ENCODE measurements at places on chromosomes 12 and 14.

DNA sequence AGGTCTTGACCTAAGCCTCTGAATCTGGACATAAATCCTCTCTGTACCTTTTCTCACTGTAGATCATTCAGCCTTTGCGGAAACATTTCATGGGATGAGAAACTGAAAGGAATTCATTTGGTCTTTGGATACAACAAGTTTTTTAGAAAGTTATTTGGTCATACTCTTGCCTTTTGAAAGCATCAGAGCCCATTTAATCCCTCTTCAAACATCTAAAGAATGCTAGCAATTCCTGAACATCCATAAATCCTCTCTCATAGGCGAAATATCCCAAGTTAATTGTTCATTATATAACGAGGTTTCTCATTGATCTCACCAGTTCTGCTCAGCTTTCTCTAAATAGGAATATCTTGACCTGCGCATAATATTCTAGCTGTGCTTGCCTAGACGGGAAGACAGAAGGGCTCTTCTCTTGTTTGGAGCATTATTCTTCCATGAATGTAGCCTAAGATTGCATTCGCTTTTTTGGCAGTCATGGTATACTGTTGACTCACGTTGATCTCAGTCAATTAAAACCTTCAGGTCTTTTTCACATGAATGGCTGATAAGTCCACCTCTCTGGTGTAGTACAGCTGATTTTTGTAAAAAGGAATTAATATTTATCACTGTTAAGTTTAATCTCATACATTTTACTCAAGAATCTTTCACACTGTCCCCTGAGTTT, 24.1 kb downstream of the NTN4 start:
- no peak for DNase-seq

DNA sequence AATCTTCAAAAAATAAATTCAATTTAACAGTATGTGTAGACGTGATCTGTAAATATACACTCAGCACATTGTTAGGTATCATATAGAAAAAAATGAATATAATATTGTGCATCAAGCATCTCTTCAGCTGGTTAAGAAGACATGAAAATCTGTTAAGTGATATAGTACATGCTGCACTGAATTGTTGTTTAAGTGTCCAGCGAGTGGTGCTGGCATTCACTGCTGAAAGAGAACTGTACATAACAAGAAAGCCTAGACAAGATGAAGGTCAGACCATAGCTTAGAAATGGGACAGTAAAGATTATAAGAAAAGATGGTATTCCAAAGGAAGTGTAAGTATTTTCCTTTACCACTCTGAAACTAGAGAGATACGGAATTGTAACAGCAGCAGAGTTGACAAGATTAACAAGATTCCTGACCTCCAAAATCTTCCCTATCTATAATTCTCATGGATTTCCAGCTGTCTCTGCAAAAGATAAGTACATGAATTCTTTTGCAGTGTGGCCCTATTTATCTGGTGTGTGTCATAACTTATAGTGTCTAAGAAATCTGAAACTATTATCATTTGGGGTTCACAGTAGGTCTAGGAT, 198.6 kb downstream of the FLRT2 start:
- no peak for DNase-seq

- no peak for DNase-seq
These were observed 15.7 kb downstream of the ASPG start for GRCh38 chr14:104101086-104101621.

DNA sequence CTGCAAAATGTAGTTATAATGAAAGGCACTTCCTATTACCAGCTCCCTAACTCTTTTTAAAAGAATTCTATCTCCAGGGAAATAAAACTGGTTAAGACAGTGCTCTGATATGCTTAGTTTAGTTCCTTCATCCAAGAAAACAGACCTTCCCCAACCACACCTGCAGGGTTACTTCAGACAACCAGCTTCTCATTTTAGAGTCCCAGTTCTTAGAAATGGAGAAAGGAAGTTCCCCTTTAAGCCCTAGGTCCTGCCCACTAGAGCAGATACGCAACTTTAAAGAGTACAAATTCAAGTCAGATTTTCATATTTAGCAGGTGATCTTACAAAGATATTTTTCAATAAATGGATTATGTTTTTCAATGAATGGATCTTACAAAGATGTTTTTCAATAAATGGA, 4.4 kb upstream of the WSB2 start:
- no peak for DNase-seq

All from NCI-H526 treated with DMSO at 0.1 percent for 48 hours (cell line).